ENCODE measurements at places on chromosomes 7 and 10.

GRCh38 chr7:19090526-19090925 lies 26.9 kb downstream of the TWIST1 start:
- no peak for DNase-seq

DNA sequence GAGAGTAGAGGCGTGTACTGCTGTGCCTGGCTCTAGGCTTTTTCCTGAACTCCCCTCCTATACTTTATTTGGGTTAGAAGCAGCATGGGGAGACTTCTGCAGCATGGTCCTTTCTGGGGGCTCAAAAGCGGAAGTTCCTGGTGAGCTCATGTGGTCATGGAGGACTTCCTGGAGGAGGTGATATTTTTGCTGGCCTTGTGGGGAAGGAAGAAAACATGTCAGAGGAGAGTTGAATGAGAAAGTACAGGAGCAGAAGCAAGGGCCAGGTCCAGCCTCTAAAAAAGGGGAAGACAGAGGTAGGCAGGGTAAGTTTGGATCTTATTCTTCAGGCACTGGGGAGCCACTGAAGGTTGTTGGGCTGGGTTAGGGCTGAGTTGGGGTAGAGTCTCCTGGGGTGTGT lies 45.5 kb downstream of the CASTOR2 start:
- DNase-seq = no peak

DNA sequence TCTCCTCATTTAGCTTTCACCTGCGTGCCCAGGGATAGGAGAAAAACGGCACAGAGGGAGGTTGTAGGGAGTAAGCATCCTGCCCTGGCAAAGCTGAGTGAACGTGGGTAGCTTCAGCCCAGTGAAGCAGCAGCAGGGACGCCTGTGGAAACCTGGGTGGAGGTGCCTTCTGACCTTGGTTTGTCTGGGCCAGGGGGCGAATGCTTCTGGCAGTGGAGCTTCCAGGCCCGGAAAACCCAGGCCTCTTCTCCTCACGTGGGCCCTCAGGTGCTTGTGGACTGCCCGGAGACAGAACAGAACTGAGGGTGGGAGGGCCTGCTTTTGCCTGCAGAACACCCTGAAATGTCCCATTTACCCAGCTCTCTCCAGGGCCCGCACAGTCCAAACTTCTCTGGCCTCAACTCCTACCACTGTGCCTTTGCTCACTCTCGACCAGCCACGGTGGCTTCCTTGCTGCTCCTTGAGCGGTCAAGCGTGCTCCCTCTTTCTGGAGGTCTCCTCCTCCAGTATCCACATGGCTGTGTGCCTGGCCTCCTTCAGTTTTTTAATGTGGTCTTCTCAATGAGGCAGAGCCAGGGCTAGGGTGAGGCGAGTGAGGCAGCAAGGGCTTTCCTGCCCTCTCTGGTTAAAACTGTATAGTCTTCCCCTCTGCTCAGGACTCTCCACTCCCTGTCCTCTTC lies 62.4 kb downstream of the TMEM209 start:
- DNase-seq = no peak

GRCh38 chr7:48259463-48260280 lies 88.4 kb downstream of the ABCA13 start:
- DNase-seq = no peak

DNA sequence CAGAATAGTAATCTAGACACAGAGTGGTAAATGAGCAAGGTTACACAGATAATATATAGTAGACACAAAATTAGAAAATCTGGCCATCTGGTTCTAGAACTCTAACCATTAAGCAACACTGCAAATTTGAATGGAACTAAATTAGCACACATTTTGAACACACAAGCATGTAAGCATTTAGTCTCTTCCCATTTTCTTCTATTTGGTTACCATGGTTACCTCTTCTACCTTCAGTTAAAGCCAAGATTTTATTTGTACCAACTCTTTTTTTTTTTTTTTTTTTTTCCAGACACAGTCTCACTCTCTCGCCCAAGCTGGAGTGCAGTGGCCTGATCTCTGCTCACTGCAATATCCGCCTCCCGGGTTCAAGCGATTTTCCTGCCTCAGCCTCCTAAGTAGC lies 790.5 kb downstream of the MAGI2 start:
- no peak for DNase-seq

Data from body of pancreas (tissue), 4 donors.